ENCODE measurements at places on chromosomes 7 and 10. TPM values are rescaled to one million over a fixed set of nuclear protein-coding genes. Genes with fewer than 3 reads are reported as not detected.

SPDYE6 gene
- total RNA-seq, result not detected

DYDC2 gene
- not detected for total RNA-seq

KCND2 gene
- total RNA-seq, result not detected

HYCC1 gene
- total RNA-seq, result 14.6 TPM

ANKRD30A gene
- total RNA-seq, result not detected
